ENCODE measurements at places on chromosomes 11 and 22.
A peak's percentile ranks its signal among the peaks of the same experiment; 100 is the strongest.

GRCh38 chr11:31817054-31817620, 6.0 kb upstream of the PAX6 start:
- DNase-seq: no peak

- DNase-seq: peak; percentile 83
Measured at GRCh38 chr22:30205281-30206115, 41.1 kb downstream of the LIF start.

DNA sequence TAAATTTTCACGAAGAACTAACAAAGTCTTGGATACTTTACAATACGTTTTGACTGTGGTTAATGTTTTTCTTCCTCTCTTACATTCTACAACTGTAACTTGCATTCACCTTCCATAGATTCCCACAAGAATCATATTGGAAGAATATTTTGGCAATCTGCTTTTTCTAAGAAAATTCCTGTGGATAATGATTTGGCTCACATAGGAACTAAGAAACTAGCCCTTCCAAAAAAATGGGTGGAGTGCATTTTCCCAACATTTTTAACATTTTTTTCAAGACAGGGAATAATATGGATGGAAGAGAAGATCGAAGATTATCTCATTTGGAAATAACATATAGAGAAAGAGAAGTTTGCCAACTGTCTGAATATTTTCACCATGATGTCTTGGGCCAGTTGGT, 256.9 kb upstream of the POU2AF2 start:
- DNase-seq: no peak

DNA sequence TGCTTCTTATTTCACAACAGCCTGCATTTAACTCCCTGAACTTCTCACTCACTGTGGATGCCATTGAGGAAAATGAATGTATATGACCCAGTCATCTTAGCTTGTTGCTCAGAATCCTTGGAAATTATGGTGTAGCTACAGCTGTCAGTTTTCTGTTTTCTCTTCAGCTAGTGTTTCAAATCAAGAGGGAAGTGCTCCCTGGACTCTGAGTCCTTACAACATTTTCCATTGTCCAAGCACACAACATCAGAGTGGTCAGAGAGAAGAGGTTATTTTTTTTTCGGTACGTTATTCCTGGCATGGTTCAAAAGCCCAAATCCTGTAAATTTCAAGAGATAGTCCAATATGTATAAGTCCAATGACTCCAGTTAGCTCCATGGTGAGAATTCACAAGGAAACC, 23.6 kb downstream of the MS4A6A start:
- DNase-seq: no peak

DNA sequence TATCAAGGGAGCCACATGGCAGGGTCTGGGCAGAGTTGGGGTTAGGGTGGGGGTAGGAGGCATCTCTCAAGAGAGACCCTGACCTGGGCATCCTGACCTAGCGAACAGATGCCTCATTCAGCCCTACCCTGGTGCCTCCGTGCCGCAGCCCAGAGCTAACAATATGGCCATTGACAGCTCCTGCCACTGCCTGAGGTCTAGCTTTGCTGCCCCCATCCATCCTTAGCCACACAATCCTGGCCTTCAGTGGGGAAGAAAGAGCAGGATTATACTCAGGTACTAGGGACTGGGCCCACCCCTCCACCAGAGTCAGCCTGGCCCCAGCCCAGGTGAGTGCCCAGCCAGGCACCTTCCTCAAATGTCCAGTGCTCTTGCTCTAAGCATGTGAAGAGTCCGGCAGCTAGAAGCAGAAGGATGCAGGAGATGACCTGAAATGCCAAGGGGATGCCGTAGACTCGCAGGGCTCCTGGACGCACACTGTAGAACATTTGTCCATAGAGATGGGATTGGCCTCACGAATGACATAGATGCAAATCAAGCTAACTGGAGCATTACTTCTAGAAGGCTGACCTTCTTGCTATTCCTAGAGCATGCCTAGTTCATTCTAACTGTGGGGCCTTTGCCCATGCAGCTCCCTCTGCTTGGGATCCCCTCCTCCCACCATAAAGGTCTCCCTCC, 13.3 kb upstream of the SERPINH1 start:
- DNase-seq: no peak

DNA sequence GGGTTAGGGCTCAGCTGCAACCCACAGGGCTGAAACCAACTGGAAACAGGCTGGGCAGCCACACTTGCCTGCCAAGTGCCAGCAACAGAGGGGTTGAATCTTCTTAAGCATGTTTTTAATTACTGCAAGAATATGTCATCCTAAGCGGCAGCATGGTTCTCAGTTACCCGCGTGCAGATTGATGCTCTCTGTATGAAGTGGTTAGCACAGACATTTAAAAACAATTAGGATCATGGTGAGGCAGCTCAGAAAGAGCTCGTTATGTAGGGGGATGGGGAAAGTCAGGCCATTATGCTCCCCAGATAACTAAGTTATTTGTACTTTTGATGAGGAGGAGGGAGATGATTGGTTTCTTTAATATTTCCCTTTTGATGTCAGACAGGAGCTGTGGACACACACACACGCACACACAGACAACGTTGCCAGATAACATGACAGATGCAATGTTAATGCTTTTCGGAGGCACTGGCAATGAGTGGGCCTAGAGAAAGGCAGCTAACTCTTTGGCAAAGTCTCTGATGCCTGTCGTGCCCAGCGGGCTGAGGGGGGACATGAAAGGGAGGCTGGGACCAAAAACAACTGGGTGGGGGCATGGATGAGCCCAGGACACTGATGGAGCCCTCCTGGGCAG, 389.7 kb downstream of the NXPE2 start:
- no peak for DNase-seq

GRCh38 chr22:24588757-24589481, 4.0 kb downstream of the LRRC75B start:
- DNase-seq: no peak

DNA sequence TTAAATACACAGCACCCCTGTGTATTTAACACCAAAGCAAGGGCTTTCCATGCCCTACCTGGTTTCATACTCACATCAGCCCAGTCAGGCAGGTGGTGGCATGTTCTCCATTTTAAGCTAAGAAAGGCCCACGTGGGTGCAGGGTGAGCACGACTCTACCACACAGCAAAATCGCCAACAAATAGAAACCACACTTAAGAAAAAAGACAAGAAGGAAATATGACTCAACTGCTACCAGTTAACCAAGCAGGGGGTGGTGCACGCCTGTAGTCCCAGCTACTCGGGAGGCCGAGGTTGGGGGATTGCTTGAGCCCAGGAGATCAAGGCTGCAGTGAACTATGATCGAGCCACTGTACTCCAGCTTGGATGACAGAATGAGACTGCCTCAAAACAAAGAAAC, 35.2 kb upstream of the TFIP11 start:
- DNase-seq: no peak

DNA sequence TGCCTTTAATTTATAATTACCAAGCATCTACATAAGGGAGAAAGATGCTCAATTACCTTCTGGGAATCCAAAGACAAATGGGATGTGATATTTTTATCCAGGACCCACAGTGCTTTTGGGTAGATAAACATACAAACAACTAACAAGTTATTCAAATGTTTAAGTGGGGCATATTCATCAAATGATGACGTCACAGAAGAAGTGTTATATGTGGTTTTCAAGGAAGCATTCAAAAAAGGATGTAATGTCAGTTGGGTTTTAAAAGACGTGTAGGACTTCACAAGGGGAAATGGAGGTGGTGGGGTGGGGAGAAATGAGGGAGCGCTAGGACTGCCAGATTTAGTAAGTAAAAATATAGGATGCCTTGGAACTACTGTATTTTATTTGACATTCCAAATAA, 915.9 kb downstream of the KCNA4 start:
- DNase-seq: no peak

DNA sequence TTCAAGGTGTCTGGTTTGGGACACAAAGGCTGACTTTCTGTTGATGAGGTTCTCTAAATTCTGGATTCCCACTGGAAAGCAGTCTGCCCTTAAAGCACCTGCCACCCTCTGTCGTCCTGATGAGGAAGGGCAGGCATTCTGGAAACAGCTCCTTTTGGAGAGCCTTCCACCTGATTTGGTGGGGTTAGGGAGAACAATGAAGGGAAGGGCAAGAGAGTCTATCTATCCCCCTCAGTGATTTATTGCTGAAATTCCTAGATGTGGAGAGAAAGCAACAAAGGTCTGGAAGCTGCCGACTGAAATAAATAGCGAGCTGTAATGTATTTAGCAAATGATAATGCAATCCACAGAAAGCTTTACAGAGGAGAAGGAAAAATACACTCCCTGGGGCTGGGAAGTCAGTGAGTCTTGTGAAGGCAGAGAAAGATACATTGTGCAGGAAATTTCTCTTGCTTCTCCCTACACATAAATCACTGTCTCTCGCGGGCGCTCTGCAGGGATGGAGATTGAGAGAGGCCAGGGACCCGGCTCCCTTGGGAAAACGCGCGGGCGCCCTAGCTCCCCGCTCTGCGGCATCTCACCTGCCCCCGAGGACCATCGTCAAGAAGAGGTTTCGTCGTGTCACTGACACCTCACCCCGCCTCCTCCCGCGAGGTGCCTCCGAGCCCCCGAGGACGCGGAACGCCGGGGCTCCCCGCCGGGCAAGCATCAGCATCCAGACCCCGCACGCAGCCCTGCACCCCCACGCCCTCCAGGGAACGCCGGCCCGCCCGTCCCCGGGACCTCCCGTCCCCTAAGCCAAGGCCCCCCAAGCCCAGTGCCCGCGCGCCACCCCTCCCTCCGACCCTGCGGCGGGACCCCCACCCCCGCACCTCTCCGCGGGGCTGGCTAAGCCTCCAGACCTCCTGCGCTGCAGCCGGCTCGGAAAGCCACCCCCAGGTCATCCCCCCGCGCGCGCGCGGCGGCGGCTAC, 673 bp downstream of the CDON start:
- peak; percentile 34 for DNase-seq

- DNase-seq: no peak
Measured at GRCh38 chr22:39721206-39722031, 150.9 kb downstream of the CACNA1I start.

GRCh38 chr22:39522567-39523300, 2.4 kb downstream of the ATF4 start:
- no peak for DNase-seq

GRCh38 chr11:776561-777287, 563 bp downstream of the GATD1 start:
- DNase-seq: peak; percentile 30

- no peak for DNase-seq
Measured at GRCh38 chr11:14974515-14975251, 2.5 kb upstream of the CALCA start.

DNA sequence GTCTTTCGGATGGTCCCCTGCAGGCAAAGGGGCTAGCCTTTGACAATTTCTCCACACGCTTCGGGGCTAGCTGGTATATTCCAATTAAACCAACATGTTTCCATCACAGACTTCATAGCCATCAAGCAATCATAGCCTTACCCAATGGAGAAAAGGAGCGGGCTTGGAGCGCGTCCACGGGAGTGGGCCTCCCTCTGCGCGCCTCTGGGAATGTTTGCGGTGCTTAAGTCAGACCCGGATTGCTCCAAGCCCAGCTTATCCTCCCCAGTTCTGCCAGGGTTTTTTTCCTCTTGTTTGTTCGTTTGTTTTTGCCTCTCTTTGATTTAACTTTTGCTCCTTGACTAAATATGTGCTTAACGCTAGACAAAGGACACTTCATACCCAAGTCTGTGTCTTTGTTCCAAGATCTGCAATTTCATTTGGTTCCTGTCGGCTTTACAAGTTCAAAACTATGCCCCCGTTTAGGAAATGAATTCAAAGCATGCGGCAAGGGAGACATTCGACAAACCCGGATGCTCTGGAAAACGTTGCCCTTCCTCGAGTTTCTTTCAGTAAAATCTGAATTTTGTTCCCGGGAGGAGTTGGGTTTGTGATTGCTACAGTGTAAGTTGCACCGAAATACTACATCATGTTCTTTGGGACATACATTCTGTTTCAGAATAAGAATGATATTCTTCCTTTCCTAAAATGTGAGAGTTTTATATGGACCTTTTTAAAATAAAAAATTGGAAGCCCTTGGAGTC, 1.0 kb upstream of the GLB1L2 start:
- no peak for DNase-seq

DNA sequence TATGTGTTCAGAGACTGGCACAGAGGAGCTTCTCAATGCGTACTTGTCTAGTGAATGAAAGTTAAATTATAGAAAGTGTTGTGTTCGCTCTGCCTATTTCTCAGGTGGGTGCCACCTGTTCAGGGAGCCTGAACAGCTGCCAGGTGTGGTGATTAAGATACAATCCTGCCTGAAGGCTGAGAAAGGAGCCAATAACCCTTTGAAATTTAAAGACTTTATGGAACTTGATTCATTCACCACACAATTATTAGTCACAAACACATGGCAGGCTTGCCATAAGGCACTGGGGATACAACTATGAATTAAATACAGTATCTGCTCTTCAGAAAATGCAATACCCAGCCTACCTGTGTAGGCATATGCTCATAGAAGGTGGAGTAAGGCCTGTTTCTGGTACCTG, 92.9 kb upstream of the AMOTL1 start:
- no peak for DNase-seq

- no peak for DNase-seq
Measured at GRCh38 chr22:26724414-26724813, 67.0 kb downstream of the MIAT start.

- DNase-seq: peak; percentile 48
Measured at GRCh38 chr11:57491371-57492061, 24.0 kb downstream of the SLC43A1 start.

- no peak for DNase-seq
Measured at GRCh38 chr22:39487826-39488520, 14.1 kb upstream of the MIEF1 start.

GRCh38 chr22:37276776-37277175, 5.5 kb upstream of the CYTH4 start:
- DNase-seq: peak; percentile 29

GRCh38 chr11:36271794-36272407, 17.3 kb downstream of the COMMD9 start:
- DNase-seq: no peak

- DNase-seq: no peak
Measured at GRCh38 chr11:134488913-134489312, 76.9 kb upstream of the B3GAT1 start.

DNA sequence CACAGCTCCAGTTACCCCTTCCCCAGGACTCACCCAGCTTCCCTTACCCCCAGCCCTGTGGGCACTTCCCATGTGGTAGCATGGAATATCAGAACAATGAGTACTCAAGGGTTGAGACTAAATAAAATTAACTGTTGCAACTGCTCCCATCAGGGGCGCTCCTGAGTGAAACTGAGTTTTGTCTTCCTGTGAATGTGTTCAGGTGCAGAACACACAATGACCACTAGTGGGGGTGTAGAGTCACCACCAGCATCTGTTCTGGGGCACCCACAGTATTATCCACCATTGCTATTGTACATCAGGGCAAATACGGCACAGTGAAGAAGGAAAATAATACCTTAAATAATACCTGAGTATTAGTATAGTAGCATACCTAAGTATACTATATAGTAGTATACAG, 689.7 kb downstream of the TBC1D22A start:
- no peak for DNase-seq

DNA sequence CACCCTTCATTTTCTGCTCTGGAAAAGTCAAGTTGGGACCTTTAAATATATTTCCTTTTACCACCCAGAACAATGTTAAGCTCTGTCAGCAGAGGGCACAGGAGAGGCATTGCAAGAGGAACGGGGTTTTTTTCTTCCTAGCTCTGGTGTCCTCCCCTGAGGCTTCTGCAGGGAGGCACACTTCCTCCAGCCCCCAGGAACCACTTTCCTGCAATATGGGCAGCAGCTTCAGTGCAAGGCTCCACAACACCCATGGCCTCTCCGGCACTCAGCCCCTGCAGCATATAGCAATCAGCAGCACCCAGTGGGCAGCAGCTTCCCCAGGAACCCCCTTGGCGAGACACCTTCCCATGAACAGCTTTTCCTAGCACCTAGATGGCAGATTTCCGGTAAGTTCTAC, 101.4 kb downstream of the SYT9 start:
- peak; percentile 45 for DNase-seq

- no peak for DNase-seq
Measured at GRCh38 chr11:73206801-73207200, 11.3 kb upstream of the P2RY2 start.
